IMR-90 (cell line): ENCODE measurements at places on chromosomes 2 and 18. TPM values are rescaled to one million over a fixed set of nuclear protein-coding genes. Genes with fewer than 3 reads are reported as not detected.

GRCh38 chr2:17583646-17584045 lies 43.1 kb downstream of the VSNL1 start:
- no peak overlapping the region for H3K27ac ChIP-seq
- H3K36me3 ChIP-seq = no peaks in the 10 kb centered on the region
- H3K27me3 ChIP-seq = peaks cover 2% of the 10 kb centered on the region; the same call in 1 of the 2 replicates
- DNase-seq = no peak
- H3K4me3 ChIP-seq = no peak overlapping the region

- H3K4me3 ChIP-seq = no peak overlapping the region
- H3K27ac ChIP-seq = no peak overlapping the region
- H3K27me3 ChIP-seq = no peaks in the 10 kb centered on the region
- H3K36me3 ChIP-seq = no peaks in the 10 kb centered on the region
- no peak for DNase-seq
Observed at GRCh38 chr2:235533616-235534385, 40.0 kb downstream of the AGAP1 start.

- no peak overlapping the region for H3K27ac ChIP-seq
- DNase-seq = peak; percentile 76
- no peaks in the 10 kb centered on the region for H3K27me3 ChIP-seq
Observed at GRCh38 chr2:182650704-182651103, 65.4 kb upstream of the DNAJC10 start.

DNA sequence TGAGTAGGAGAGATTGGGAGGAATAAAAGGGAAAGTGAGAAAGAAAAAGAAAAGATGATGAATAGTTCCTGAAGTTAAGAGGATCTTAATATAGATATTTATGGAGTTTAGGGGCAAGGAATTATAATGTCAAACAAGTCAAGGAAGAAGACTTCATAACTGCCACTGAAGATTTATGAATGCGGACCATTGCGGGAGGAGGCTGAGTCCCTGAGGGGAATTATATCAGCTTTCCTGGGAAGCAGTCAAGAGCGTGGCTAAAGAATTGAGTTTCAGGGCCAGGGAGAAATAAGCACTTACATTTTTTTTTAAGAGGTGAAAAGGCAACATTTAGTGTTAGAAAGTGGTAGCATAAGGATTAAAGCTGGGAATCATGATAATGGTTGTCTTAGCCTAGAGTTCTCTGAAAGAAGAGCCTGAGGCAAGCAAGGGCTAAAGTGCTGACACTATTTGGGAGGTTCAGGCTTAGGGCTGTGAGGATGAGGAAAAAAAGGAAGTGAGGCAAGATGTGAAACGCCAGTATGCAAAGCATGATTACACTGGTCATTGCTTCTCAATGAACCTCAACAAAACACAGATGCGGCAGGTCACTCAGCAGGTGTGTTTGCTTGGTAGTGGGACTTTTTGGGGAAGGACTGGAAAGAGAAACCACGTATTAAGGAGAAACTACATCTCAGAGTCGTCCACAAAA lies 217.1 kb downstream of the SLC4A3 start:
- peaks cover 3% of the 10 kb centered on the region for H3K27me3 ChIP-seq
- no peak overlapping the region for H3K27ac ChIP-seq
- no peak for DNase-seq
- H3K4me3 ChIP-seq = no peak overlapping the region

- H3K4me1 ChIP-seq = no peaks in the 10 kb centered on the region
- no peaks in the 10 kb centered on the region; the same call in 1 of the 2 replicates for H3K27me3 ChIP-seq
- H3K4me3 ChIP-seq = no peak overlapping the region
- H3K36me3 ChIP-seq = no peaks in the 10 kb centered on the region
Observed at GRCh38 chr2:191719938-191720337, 42.0 kb downstream of the NABP1 start.

Gene EFR3B
- total RNA-seq = 0.90 and 1.1 TPM in 2 replicates

DNA sequence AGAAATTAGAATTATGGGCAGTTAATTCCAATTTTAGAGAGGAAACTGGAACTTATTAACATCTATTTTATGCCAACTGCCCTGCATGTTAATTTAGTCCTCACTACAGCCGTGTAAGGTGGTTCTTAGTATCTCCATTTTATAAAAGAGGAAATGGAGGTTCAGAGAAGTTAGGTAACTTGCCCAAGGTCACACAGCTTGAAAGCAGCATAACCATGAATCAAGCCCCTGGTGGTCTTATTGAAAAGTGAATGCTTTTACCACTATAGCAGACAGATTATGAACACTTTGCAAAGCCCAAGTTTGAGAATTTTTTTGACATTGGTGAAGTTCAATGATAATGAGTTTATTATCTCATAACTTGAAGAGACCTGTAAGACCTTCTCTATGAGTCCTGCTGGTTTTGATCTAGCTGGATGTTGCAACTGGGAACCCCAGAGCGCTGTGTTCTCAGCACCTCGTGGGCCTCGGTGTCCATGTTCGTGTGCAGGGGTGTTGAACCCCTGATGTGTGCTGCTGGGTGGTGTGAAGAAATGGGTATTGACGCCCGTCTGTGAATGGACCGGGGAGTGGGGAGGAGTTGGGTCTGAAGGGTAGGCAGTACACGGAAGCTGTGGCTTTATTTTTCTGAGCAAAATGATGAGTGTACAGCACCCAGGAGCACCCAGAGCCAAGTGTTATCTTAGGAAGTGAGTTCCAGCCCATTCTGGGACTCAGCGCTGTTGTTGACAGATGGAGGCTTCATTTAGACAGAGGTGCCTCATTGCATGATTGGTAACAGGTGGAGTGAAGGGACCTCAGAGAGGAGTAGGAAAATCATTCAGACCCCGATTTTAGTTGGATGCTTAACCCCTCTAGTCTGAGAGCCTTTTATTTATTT lies 9.7 kb downstream of the GREB1 start:
- DNase-seq = no peak
- peaks cover 48% of the 10 kb centered on the region for H3K27me3 ChIP-seq
- H3K36me3 ChIP-seq = no peaks in the 10 kb centered on the region
- no peaks in the 10 kb centered on the region for H3K4me1 ChIP-seq
- no peak overlapping the region for H3K4me3 ChIP-seq

GRCh38 chr2:64737547-64737946 lies 83.8 kb upstream of the SERTAD2 start:
- H3K4me1 ChIP-seq = peaks cover 2% of the 10 kb centered on the region; the same call in 1 of the 2 replicates
- H3K36me3 ChIP-seq = no peaks in the 10 kb centered on the region
- no peaks in the 10 kb centered on the region for H3K27me3 ChIP-seq
- DNase-seq = peak; percentile 41
- no peak overlapping the region for H3K4me3 ChIP-seq

- peaks cover 25% of the 10 kb centered on the region for H3K27me3 ChIP-seq
- H3K4me3 ChIP-seq = no peak overlapping the region
- no peaks in the 10 kb centered on the region for H3K4me1 ChIP-seq
- no peak overlapping the region for H3K27ac ChIP-seq
- peak; percentile 11 for DNase-seq
- peaks cover 3% of the 10 kb centered on the region; the same call in 1 of the 2 replicates for H3K36me3 ChIP-seq
Observed at GRCh38 chr2:73268830-73269685, 15.2 kb downstream of the FBXO41 start.
